Fibroblast of villous mesenchyme (primary cell): ENCODE measurements at places on chromosomes 6 and 20. TPM values are rescaled to one million over a fixed set of nuclear protein-coding genes. Genes with fewer than 3 reads are reported as not detected.
A peak's percentile ranks its signal among the peaks of the same experiment; 100 is the strongest.

DNA sequence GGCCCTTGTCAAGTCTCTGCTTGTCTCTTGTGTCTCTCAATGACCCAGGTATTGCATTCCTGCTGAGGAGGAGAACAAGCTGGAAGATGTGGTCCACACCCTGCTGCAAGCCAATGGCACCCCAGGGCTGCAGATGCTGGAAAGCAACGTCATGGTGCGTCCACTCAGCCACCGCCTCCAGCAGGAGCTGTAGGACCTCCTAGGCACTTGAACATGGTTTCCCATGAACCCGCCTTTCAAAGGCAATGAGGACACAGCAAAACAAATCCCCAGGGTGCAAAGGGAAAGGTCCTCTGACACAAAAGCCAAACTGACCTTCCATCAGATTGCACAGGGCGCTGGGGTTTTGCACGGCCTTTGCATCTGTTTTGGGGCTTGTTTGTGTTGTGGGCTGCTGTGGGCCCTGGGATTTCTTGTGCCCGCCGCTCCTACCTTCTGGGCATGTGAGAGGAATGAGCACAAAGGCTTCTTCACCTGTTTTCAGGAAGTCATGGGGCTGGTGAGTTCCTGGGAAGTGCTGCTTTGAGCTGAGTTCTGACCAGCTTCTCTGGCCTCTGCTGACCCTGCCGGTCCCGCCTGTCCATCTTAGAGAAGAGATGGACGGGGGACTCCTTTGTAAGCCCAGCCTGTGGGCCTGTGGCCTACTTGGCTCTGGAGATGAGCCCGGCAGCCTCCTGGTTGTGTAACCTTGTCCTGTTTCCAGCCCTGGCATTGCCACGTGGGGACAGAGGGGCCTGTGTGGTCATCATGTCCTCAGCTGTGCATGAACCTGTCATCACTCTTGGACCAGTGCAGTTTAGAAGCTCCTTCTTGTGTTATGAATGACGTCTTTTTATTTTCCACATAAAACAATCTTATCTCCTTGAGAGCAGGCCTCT lies 151.3 kb downstream of the DTNBP1 start:
- no peak for DNase-seq

DNA sequence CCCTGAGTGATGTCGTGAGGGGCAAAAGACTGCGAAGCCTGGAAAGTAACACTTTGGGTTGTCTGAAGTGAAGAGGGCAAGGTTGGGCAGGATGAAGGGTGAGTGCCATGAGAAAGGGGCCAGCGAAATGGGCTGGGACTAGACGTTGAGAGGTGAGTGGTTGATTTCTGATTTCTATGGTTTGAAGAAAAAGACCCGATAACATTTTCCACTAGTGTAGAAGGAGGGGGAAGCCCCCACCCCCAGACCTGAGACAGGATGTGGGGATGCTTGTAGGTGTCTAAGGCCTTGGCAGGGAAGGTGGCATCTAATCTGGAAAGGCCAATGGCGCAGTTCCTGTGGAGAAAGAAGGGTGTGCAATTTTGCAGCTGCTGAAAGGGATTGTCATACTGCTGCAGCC lies 25.3 kb upstream of the KIF3B start:
- no peak for DNase-seq

DNA sequence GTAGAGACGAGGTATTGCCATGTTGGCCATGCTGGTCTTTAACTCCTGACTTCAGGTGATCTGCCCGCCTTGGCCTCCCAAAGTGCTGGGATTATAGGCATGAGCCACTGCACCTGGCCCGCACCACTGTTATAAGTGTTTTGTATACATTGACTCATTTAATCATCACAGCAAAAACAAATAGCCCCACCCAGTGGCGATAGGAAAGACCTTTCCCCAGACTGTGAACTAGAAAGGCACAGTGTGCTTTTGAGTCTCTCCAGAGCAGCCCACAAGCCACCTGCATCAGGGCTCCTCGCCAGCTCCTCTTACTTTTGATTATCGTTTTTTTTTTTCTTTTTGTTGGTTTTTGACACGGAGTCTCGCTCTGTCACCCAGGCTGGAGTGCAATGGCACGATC lies 27.9 kb upstream of the ZFP64 start:
- DNase-seq: peak; percentile 13

DNA sequence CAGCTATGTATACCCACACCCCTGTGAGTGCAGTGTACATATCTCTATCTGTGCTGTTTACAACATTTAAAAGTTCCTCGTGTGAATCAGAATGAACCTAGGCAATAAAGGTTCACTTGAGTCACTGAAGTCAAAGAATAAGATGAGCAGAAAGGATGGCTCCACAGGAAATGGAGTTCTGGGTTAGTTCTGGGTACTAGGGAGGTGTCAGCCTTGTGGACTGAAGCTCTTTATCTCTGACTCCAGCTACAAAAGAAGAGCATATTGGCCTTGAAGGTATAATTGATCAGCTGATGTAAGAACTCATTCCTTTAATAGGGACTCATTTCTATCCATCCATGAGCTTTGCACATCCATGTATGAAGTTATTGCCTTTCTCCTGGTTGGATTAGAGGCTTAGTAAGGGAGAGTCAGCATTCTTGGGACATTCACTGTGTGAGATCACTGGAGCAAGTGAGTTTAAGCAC lies 73.9 kb upstream of the BACH2 start:
- no peak for DNase-seq

DNA sequence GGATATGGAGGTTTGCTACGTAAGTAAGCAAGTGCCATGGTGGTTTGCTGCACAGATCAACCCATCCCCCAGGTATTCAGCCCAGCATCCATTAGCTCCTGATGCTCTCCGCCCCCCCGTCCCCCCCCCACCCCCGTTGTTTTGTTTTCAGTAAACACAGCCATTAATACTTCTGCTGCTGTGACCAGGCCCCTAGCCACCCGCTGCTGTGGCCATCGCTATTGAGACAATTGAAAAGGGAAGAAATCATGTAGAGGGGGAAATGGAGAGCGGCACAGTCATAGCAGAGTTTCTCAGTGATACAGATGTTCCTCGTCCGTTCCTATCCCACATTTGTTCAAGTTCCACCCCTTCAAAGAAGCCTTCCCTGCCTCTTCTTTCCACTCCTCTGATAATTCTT lies 24.9 kb downstream of the SLC35D3 start:
- no peak for DNase-seq

DNA sequence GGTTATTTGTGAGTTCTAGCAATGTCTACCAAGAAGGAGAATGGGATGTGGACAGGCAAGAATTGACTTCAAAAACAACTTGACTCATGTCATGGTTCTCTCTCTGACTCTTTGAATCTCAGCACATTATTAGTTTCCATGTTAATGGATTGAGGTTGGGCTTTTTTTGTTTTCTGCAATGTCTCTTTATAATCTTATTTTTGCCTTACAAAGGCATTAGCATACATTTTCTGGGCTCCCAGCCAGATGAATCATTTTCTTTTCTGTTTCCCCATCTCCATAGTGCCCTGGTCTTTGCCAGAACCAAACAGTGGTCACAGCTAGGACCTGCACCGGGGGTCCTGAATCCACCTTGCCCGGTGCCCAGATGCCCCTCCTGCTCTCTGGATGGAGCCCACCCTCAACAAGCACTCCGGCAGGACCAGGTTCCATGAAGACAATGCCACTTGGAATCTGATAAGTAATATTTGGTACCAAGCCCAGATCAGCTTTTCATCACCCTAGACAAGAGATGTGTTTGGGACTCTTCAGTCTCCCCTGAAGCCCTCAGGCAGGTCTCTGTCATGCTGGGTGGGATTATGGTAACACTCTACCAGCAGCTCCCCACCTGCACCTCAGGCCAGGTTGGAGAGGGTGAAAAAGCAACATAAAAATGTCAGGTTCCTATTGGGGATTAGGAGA lies 266.7 kb upstream of the SULF2 start:
- peak; percentile 65 for DNase-seq

- DNase-seq: no peak
Measured at GRCh38 chr6:47634210-47635047, 64.0 kb upstream of the ADGRF4 start.

DNA sequence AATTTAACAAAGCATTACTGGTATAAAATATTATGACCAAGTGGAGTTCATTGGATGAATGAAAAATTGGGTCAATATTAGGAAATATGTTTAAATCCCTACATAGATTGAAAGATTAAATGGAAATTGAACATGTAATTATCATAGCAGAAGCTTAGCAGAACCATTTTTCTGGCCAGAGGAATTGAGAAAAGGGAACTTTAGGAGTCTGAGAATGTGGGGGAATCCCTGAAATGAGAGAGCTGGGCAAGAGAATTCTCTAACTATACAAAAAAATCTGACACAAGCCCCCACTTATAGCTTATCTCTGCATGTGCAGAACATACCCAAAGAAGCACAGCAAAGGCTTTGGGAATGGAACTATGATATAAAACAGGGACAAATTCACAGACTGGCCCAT lies 67.4 kb upstream of the ARHGAP18 start:
- no peak for DNase-seq

DNA sequence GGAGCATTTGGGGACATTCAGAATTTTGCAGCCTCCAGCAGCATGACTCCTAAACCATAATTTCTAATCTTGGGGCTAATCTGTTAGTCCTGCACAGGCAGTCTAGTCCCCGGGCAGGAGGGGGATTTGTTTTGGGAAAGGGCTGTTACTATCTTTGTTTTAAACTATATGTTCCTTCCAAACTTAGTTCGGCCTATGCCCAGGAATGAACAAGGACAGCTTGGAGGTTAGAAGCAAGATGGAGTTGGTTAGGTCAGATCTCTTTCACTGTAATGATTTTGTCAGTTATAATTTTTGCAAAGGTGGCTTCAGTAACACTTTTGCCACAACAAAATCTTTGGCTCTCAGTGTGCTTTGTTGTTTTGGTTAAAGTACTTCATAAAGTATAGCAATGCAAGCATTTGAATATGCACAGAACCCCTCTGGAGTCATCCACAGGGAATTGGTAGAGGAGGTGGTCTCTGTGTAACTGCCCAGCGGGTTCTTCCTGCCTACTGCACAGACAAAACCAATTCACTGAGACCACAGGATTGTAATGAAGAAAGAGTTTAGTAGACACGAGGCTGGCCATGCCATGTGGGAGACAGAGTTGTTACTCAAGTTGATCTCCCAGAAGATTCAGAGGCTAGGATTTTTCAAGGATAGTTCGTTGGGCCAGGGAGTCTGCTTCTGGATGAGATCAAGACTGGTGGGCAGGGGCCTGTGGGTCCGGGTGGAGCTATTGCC lies 224.1 kb upstream of the MYLIP start:
- no peak for DNase-seq

GRCh38 chr20:33991502-33991901 lies 2.2 kb upstream of the RALY start:
- no peak for DNase-seq

- DNase-seq: peak; percentile 42
Measured at GRCh38 chr20:13613917-13614316, 24.8 kb downstream of the TASP1 start.

DNA sequence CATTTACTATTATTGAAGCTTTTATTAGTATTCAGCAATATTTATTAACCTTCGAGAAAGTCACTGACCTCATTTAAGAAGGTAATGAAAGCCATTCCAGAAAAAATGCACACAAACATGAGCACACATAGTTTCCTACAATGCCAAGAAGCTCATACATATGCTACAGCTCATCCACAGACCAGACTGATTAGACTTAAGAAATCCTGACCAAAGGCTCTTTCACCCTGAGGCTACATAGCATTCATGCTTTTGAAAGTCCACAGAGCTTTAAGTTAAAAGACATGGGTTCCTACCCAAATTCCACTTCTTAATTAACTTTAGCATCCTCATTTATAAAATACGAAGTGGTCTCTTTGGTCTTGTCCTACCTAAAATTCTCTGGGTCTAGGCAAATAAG lies 430.4 kb downstream of the TBC1D32 start:
- no peak for DNase-seq

GRCh38 chr20:33673410-33674293 lies 576 bp downstream of the NECAB3 start:
- peak; percentile 47 for DNase-seq

- DNase-seq: no peak
Measured at GRCh38 chr6:113830140-113830539, 27.0 kb upstream of the MARCKS start.

DNA sequence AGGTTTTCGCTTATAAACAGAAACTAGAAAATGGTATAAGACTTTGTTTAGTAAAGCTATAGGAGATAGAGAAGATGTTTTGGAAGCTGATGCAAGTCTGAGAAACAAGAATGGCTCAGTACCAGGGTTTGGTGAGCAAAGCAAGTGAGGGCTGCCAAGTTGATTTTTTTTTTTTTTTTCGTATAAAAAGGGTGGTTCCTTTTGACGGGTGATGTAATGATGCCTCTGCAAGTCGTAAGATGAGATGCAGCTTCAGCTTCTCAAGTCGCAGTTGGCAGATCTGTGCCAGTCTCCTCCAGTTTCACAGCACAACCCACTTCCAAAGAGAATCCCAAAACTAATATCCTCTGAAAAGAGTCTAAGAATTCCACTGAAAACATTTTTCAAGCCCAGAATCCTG lies 252.8 kb upstream of the CDH4 start:
- no peak for DNase-seq

DNA sequence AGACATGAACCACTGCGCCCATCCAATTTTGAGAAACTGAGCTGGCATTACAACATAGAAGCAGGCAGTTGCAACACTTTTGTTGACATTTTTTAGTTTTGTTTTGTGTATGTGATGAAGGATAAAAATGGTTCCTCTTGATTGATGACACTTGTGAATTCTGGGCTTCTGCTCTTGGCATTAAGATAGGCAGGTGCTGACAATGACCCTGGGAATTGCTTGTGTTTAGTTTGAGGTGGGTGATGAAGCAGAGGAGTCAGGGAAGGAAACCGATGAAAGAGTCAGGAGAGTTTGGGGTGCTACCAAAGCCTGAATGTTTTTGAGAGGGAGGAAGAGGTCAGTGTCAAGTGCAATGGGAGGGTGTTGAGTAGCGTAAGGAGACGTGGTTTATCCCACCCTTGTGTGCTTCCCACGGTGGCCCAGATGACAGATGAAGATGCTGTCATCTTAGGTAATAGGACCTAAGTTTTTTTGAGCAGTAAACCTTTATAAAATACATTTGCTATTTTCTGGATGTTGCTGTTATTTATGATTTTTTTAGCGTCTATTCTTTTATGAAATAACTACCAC lies 19.4 kb downstream of the CDS2 start:
- DNase-seq: peak; percentile 75

DNA sequence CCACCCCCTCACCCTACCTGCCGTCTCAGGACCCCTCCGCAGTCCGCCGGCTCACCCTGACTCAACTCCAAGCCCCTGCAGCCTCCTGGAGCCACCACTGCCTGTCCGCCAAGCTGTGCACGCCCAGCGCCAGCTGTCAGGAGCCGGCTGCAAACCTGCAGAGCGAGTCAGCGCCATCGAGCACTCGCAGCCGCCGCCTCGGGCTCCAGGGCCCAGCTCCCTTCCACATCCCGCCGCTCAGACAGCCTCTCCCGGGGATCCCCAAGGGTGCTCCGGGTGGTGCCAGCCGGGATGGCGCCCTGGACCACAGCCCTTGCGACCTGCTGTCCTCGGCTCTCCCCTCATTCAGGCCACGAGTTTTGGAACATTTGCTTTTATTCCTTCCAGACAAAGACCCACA lies 4.3 kb downstream of the TNNC2 start:
- DNase-seq: no peak

GRCh38 chr20:47187450-47188195 lies 168.9 kb downstream of the ZMYND8 start:
- no peak for DNase-seq

GRCh38 chr20:53036992-53037391 lies 64.8 kb downstream of the TSHZ2 start:
- DNase-seq: no peak

ZC2HC1B gene
- total RNA-seq: not detected in 2 replicates

PPIL4 gene
- total RNA-seq: 24.2 and 40.6 TPM in 2 replicates

RSPO3 gene
- total RNA-seq: 0.32 and 4.7 TPM in 2 replicates

VNN1 gene
- total RNA-seq: under 0.01 TPM in 2 replicates

SEL1L2 gene
- total RNA-seq: not detected in 2 replicates
